ENCODE measurements at places on chromosomes 5 and 9. TPM values are rescaled to one million over a fixed set of nuclear protein-coding genes. Genes with fewer than 3 reads are reported as not detected.
A peak's percentile ranks its signal among the peaks of the same experiment; 100 is the strongest.

Gene ELAVL2
- total RNA-seq: not detected

GRCh38 chr5:80904533-80905187, 55.5 kb upstream of the RASGRF2 start:
- no peak for DNase-seq

DNA sequence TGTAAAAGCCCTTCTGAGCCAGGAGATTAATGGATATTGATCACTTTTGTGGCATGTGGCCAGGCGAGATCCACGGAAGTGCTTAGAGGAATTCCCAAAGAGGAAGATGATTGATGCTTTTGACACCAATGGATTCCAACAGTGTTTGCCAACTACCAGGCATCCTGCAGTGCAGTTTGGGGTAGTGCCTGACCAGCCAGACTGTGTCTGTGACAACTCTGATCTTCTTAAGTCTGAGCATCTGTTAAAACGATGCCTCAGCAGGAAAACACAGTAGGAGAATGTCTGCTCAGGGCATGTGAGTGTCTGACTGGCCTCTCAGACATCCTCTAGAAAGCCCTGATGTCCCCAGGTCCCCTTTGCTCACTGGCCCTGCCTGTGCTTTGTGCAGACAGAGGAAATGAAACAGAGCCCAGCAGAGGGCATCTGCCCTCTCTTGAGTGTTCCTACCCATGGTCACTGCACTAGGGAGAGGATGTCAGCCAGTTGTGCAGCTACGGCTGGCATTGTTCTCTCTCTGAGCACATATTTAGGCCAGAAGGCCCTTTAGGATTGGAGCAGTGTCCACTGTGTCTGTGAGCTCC, 57.0 kb downstream of the TRPC7 start:
- DNase-seq: no peak

DNA sequence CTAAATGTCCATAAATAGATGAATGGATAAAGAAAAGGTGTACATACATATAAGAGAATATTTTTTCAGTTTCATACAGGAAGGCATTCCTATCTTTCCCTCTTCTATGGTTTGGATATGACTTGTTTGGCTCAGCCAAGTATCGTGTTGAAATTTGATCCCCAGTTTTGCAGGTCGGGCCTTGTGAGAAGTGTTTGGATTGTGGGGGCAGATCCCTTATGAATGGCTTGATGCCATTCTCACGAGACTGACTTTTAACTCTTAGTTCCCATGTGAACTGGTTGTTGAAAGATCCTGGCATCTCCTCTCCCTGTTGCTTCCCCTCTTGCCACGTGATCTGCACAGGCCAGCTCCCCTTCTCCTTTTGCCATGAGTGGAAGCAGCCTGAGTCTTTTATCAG, 421.1 kb upstream of the FTMT start:
- no peak for DNase-seq

Gene SHISAL2B
- total RNA-seq: 1.9 TPM

Gene CCDC112
- 4.9 TPM for total RNA-seq

- no peak for DNase-seq
Observed at GRCh38 chr5:158911693-158912363, 187.9 kb downstream of the EBF1 start.

Gene CAMSAP1
- 11.6 TPM for total RNA-seq

Gene SLC6A18
- total RNA-seq: not detected

GRCh38 chr5:9782826-9783560, 152.8 kb upstream of the TAS2R1 start:
- no peak for DNase-seq

Gene TEX48
- not detected for total RNA-seq

GRCh38 chr5:131104169-131104808, 60.8 kb downstream of the HINT1 start:
- no peak for DNase-seq

DNA sequence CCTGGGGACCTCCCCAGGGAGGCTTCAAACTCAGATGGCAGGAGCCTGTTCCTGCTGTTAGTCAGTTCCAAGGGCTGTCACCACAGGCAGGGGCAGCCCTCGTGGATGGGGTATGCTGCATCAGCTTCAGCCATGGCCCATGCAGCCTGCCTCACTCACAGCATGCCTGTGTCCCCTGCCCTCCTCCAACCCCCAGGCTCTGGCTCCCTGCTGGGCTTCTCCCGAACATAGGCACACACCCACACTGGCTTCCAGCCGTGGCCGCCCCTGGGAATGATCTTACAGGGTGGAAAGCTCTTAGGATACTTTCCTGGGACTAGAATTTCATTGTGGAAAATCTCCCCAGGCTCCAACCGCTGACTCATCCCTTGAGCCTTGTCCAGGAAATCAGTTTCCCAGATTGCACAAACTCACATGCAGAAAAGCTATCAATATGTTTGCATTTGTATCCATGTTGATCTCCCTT, 163.8 kb downstream of the SEC61B start:
- no peak for DNase-seq

Gene AQP7
- 1.9 TPM for total RNA-seq

Gene MCC
- 4.5 TPM for total RNA-seq

DNA sequence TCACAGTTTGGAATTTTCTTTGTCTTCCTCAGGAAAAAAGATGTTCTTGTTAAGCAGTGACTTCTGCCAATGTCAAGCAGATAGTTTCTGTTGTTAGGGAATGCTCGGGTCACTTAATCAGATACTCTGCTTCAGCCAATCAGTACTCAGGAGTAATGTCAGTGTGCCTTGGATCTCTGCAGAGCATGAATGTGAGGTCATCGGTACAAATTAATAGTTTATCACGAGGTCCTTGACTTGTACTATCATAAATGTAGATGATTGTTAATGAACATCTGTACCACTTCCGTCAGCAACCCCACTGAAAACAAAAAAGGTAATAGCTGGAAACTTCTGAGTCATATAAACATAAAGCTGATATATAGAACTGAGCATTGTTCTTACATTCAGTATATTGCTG, 73.6 kb downstream of the FBXL7 start:
- DNase-seq: no peak

Gene PCDHGC5
- total RNA-seq: 0.87 TPM

GRCh38 chr5:149416987-149417710, 38.1 kb upstream of the IL17B start:
- DNase-seq: no peak

DNA sequence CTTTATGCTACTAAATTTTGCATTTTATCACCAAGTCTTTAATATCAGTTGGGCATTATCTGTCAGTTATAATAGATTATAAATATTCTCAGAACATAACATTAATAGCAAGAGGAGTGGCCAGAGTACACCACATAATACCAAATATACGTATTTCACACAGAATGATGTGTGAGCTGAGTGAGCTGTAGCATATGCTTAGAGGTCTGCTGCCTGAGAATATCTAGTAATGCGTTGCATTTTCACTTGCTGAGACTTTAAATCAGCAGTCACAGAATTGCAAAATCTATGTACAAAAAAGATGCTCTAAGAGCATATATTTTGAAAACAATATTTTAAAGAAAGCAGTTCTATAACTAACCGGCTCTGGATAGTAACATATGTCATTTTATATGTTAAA, 921.1 kb upstream of the EDIL3 start:
- no peak for DNase-seq

DNA sequence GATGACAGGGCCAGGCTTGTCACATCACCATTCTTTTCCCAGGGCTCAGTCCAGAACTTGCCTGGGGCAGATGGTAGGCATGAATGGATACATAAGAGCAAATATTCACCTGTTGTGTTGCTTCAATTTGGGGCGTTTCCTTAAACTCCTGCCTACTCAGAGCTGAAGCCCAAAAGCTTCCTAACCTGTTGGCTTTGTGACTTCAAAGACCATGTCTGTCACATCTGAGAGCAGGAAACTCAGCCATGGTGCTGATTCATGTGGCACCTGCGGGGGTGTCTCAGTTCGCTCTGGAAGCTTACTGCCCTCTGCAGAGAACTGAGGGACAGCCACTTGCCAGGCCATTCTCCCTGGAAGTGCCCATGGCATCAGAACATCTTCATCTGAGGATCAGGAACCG, 246.6 kb downstream of the HSPA4 start:
- no peak for DNase-seq

- no peak for DNase-seq
Observed at GRCh38 chr5:124605541-124605940, 140.9 kb downstream of the ZNF608 start.

Gene FYB1
- total RNA-seq: 0.97 TPM

Gene SLC25A46
- 15.0 TPM for total RNA-seq

Gene GAS1
- total RNA-seq: 12.0 TPM

DNA sequence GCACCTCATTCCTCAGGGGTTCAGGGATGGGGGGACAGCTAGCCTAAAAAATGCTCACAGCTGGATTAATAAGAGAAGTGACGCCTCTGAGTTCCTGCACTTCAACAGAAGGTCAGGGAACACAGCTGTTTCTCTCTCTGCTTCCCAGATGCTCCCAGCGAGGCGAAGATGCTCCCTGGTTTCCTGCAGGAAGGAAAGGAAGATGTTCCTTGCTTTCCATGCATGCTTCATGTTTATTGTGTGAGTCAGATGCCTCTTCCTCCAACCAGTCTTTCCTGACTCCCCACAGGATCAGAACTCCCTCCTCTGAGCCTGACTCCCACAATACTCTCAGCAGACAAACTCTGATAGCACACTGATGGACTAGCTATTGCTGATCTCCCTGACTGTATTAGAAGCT, 71.9 kb downstream of the MFAP3 start:
- DNase-seq: no peak

DNA sequence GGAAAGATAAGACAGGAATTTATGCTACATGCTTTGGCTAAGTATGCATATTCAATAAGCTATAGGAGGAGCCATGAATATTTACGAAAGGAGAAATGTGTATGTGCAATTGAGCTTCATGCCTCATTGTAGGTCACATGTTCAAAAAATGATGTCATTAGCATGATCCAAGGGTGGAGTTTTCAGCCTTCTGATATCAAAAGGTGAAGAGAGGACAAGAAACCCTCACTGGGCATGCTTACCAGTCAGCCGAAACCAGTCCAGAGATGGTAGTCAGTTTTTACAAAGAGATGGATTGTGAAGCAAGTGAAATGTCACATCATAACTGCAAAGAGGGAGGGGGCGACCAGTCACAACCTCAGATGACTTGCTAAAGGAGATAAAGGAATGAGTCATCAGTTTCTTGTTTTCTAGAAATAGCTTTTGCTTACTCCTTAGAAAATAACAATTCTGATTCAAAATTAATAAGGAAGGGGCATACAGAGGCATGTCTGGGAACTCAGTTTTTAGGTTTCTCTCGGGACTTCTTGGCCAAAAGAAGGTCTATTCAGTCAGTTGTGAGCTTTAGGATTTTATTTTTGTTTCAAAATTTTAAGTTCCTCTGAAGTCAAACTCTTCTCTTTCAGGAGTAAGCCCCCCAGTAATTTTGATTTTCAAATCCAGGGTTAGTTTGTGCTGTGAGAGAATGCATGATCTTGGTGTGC, 1067.8 kb upstream of the EDIL3 start:
- DNase-seq: no peak

DNA sequence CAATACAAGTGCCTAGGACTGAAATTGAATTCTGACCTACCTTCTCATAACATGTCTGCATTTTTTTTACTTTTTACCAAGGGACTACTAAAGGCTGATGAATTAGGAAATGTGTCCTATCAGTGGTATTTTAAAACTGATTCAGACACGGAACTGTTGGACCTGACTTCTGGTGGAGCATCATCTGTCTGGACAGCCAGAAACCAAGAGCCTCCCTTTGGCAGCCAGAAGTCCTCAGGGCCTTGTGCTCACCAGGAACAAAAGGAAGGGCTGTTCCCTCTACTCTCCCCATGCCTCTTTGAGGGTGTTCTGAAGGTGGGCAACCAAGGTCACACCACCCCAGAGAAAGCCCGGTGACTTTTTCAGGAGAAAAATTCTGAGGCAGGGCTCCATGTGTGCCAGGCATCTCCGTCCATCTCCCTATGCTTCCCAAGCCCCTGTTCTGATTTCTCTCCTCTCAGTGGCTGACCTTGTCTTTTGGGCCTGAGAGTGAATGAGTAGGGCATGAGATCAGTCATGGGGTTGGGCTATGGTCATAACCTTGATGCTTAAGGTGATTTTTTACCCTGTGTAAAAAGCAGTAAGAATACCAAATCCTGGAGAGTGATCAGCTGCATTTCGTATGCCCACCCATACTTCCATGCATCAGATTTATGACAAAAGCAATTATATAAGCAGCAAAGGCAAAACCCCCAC, 143.7 kb downstream of the SCAMP1 start:
- no peak for DNase-seq

DNA sequence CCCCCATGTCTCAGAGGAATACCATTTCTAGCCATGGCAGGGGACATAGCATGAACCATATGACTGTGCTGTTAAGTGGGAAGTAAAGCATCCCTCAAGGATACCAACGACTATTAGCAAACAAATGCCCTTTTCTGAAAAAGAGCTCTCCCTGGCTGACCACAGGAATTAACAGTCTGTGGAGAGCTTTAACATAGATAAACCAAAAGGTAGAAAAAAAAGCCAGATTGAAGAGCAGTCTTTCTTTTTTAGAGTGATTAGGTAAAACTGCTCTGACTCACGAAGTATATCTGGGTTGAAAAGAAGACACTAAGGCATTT, 532.7 kb upstream of the DMAC1 start:
- no peak for DNase-seq

- no peak for DNase-seq
Observed at GRCh38 chr5:6542421-6543345, 90.2 kb downstream of the NSUN2 start.

Gene FOXD4L4
- not detected for total RNA-seq

GRCh38 chr9:133771486-133772482, 33.6 kb upstream of the SARDH start:
- DNase-seq: peak; percentile 16

DNA sequence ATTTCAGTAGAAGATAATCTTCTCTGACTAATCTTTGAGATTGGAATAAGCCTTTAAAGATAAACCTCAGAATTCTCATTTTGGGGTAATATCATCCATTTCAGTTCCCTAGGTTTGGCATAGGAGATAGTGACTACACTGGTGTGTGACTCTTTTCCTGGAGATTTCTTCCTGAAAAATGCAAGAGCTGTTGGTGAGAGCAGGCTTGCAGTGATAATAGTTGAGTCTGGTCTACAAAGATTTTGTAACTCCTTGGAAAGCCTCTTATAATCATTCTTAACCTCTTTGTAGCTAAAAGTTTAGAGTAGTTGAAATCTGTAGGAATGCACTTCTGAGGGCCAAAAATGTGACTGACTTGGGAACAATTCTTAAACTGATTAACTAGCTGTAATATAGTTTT, 23.4 kb downstream of the RANBP17 start:
- DNase-seq: no peak

DNA sequence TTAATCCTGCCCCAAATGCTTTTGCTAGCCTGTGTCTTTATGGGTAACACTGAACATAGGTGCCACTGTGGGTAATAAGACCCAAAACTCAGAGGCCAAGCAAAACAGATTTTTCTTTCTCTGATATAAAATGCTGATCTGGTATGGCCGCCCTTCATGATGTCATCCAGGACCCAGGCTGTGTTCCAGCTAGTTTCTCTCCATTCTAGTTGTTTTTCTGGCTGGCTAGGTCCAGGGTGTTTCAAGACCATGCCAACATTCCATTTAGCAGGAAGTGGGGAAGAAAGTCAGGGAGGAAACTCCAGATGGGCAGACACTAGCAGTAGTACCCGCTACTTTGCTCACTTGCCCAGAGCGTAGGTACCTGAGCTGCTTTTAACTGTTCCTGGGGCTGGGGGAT, 183.9 kb upstream of the OTULINL start:
- no peak for DNase-seq
